ENCODE measurements at places on chromosomes 16 and 17.

- H3K27ac ChIP-seq, result peak within 1 kb of the TSS; percentile 85
- peaks cover 56% of the 10 kb centered on the region for H3K27me3 ChIP-seq
- H3K4me3 ChIP-seq, result peak within 1 kb of the TSS; percentile 73
- peaks cover 7% of the 10 kb centered on the region for H3K36me3 ChIP-seq
- peaks cover 55% of the 10 kb centered on the region for H3K4me1 ChIP-seq
- peak; percentile 58 for DNase-seq
Observed at GRCh38 chr16:3187798-3188674, at the start of gene OR1F1. Gene OR1F1, plus strand, starts transcription at chr16:3188204.

DNA sequence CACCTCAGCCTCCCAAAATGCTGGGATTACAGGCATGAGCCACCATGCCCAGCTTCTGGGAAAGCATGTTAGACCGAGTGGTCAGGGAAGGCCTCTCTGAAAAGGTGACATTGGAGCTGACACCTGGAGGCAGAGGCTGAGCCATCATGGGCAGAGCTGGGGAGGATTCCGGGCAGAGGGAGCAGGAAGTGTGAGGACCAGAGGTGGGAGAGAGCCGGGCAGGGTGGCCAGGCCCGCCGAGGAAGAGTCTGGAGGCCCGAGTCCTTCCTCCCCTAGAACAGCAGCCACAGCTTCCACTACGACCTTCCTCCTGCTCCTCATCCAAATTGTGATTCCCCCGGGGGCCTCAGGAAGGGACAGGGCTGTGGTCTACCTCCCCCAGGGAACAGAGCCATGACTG, 74.7 kb downstream of the COG7 start:
- H3K27me3 ChIP-seq, result no peaks in the 10 kb centered on the region
- no peaks in the 10 kb centered on the region for H3K36me3 ChIP-seq
- no peak overlapping the region for H3K4me3 ChIP-seq
- no peak for DNase-seq
- H3K27ac ChIP-seq, result no peak overlapping the region

DNA sequence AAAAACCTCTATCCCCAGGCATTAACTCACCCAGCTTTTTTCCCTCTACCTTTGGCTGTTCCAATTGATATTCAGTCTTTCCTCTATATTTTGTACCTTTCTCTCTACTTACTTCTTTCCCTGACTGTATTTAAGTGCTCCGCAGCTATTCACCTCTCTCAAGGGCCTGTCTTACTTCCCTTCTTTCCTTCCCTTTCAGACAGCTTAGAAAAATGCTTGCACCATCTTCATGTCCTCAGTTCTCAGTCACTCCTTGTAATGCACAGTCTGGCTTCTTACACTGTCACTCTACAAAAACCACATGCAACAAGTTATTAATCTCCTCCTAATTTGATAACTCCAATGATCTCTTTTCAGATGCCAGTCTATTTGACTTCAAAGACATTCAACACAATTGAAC, 163.4 kb downstream of the PHKB start:
- H3K4me3 ChIP-seq, result no peak overlapping the region
- H3K4me1 ChIP-seq, result no peaks in the 10 kb centered on the region
- no peak for DNase-seq
- H3K27ac ChIP-seq, result no peak overlapping the region

DNA sequence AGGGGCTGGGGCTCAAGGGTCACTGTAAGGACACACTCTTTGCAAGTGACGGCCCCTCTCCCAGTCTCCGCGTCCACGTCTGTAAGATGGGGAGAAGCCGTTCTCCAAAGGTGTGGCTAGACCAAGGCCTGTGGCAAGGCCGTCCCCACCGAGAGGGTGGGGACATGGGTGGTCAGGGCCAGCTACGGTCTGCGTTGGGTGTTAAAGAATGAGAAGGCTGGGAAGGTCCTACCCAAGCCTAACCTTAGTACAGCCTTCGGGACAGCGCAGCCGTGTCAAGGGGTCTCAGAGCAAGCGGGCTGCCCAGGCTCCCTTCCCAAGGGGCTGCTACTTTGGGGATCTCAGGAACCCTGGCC, 1.9 kb downstream of the C1QTNF8 start:
- no peak for DNase-seq
- no peaks in the 10 kb centered on the region for H3K36me3 ChIP-seq
- H3K27me3 ChIP-seq, result no peaks in the 10 kb centered on the region
- no peak overlapping the region for H3K27ac ChIP-seq
- no peak overlapping the region for H3K4me3 ChIP-seq

DNA sequence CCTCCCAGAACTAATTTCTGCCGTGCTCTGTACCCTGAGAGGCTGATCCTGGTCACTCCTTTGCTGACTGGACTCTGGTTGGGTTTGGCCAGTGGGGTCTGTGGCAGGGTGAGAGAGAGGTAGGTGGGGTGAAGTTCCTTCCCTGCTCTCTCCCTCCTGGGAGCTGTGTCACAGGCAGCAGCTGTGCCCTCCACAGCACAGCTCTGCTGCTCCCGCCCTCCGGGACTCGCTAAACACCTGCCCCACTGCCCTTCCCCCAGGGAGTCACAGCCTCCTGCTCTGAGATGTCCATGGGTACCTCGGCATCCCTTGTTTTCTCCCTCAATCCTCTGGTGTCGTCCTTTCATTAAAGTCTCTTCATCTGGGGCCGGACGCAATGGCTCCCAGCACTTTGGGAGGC, 66.4 kb downstream of the SRCIN1 start:
- H3K36me3 ChIP-seq, result no peaks in the 10 kb centered on the region
- H3K4me3 ChIP-seq, result no peak overlapping the region
- H3K27ac ChIP-seq, result no peak overlapping the region
- H3K4me1 ChIP-seq, result no peaks in the 10 kb centered on the region
- H3K27me3 ChIP-seq, result peaks cover 12% of the 10 kb centered on the region
- DNase-seq, result no peak

Data from activated T-helper 1 cell treated with anti-CD3 and anti-CD28 coated beads, Interleukin-12 subunit alpha, Interleukin-12 subunit beta, Interleukin-2, Interleukin-4 antibody, amounts not matched to agents 30 ng/mL and 10 ng/mL and 1 ng/mL, durations not matched to agents 14 hours and 24 hours and 36 hours (primary cell).